Esophagus squamous epithelium (tissue), 5 donors: ENCODE measurements at places on chromosomes 5 and 9.

GRCh38 chr5:59246145-59246869 is 647.2 kb downstream of the PDE4D start:
- DNase-seq: no peak

DNA sequence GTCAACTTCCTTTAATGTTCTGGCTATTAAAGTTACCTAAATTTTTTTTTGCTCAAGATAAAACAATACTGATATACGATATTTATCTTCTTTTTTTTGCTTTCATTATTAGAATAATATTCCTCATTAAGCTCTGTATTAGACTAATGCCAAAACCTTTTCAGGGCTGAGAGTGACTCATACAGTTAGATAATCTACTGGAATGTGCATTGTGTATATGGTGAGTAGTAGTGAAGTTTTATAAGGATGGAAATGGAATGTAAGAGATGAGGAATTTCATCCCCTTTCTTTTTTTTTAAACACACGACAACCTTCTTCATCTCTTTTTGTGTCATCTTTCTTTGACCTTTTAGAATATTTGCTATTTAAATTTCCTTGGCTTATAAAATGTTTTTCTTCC is 268.6 kb downstream of the ISL1 start:
- no peak for DNase-seq

GRCh38 chr9:21096901-21097255 is 19.1 kb upstream of the IFNB1 start:
- DNase-seq: no peak

DNA sequence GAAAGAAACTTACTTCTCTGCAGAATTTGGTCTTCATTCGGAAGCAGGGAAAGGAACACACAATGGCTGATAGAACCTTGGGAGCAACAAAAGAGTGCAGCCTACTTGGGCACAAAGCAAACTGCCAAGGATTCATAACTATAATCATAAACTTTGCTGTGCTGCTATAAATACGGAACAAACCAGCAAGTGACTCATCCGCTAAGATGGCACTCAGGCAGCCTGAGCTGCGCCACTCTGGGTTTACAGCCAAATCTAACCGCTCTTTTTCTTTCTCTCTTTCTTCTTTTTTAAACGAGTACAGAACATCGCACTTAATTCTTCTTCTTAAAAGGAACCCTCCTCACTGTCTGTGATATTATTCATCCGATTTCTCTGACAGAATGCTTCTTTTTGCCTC is 81.1 kb downstream of the PTPN3 start:
- no peak for DNase-seq

DNA sequence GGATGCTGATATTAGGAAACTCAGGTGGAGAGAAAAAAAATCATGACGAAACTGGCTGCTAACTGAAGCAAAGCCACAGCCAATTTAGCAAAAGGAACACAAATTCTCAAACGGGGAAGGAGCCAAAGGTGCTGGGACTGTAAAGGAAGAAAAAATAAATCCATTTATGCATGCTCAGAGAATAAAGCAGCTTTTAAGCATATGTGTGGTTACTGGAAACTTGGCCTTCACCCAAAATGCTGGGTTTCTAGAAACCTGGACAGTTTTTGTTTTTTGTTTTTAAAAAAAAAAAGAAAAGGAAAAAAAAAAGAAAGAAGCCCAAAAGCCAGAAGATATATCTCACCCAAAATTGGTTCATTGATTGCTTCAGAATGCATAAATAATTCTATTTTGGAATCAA is 8.0 kb downstream of the WHRN start:
- DNase-seq: no peak

- DNase-seq: no peak
These were observed 66.8 kb upstream of the IL7R start for GRCh38 chr5:35789732-35790456.
